Hematopoietic multipotent progenitor cell treated with erythropoietin and hydrocortisone succinate and interleukin-3 and kit ligand, for 15 days (in vitro differentiated cells): ENCODE measurements at places on chromosomes 3 and 15.
A peak's percentile ranks its signal among the peaks of the same experiment; 100 is the strongest.

- no peak for DNase-seq
Observed at GRCh38 chr3:23019596-23020300, 183.4 kb upstream of the UBE2E2 start.

GRCh38 chr3:151804267-151804666 lies 9.6 kb upstream of the AADAC start:
- DNase-seq, result no peak

- DNase-seq, result no peak
Observed at GRCh38 chr3:65950340-65951326, 88.1 kb downstream of the MAGI1 start.

GRCh38 chr15:28985316-28985645 lies 99.5 kb downstream of the APBA2 start:
- DNase-seq, result no peak

DNA sequence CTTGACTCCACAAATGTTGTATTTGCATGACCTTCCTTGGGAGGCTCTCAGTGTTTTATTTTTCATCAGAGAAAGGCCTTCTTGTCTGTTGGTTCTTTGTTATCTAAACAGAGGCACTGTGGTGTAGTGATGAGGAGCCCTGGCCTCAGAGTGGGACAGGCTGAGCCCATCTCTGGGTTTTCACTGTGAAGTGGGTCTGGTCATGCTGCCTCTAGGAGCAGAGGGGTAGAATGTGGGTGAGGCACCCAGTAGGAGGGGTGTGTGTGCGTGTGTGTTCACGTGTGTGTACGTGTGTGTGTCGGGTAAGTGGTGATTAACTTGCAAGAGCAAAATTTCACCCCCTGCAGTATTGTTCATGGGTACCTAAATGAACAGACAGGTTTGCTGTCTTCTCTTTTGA lies 14.4 kb downstream of the KLF13 start:
- no peak for DNase-seq

DNA sequence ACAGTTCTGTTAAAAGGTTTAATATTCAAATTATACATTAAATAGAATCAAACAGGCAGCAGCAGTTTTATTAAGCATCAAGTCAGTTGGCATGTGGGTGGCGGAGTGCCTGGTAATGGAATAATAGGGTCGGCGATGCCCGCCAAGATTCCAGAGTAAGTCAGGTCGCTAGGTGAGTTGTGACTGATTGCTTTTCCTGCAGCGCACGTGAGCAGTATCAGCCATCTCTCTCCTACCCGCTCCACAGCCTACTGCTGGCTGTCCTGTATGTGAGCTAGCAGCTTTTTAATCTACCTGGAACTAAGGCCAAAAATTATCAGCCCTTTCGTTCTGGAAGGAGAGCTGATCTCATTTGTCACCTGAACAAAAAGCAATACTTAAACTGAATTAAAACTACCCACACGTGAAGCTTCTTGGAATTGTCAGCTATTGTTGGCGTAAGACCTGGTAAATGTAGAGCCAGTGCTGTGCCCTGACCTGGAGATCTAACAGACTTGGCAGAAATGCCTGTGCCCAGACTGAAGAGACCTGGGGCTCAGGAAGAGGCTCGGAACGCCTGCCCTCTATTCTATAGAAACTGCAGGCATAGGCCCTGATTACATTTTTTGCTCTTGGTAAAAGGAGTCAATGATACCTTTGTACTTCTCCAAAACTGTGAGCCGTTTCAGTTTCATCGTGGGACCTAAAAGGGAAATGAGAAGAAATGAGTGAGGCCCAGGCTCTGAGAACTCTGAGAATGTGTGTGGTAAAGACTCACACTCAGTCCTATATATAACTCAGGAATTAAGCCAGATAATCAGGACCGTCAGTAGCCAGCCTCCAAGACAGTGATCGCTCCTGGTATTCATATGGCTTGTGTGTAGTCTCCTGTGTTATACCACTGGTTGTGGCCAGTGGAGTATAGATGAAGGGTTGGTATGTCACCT lies 21.9 kb downstream of the IDH3A start:
- DNase-seq, result no peak

DNA sequence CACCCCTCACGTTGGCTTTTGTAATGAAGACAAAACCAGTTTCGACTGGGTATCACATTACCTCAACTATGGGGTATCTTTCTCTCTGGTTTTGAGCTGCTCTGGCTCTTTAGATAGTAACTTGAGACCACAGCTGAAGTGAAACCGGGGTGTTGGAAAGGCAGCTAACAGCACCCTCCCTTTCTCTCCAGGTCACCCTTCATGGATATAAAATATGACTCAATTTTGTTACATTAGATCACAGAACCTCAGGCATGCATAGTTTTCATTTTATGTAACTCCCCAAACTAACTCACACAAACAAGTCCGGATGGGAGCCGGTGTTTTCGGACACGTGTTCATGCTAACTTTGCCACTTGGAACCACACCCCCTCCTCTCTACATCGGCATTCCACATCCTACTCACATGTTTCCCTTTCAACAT lies 90.7 kb downstream of the NR2F2 start:
- DNase-seq, result no peak

- no peak for DNase-seq
Observed at GRCh38 chr15:61598655-61599054, 369.6 kb upstream of the RORA start.

- no peak for DNase-seq
Observed at GRCh38 chr3:185770109-185770508, 54.7 kb downstream of the IGF2BP2 start.

DNA sequence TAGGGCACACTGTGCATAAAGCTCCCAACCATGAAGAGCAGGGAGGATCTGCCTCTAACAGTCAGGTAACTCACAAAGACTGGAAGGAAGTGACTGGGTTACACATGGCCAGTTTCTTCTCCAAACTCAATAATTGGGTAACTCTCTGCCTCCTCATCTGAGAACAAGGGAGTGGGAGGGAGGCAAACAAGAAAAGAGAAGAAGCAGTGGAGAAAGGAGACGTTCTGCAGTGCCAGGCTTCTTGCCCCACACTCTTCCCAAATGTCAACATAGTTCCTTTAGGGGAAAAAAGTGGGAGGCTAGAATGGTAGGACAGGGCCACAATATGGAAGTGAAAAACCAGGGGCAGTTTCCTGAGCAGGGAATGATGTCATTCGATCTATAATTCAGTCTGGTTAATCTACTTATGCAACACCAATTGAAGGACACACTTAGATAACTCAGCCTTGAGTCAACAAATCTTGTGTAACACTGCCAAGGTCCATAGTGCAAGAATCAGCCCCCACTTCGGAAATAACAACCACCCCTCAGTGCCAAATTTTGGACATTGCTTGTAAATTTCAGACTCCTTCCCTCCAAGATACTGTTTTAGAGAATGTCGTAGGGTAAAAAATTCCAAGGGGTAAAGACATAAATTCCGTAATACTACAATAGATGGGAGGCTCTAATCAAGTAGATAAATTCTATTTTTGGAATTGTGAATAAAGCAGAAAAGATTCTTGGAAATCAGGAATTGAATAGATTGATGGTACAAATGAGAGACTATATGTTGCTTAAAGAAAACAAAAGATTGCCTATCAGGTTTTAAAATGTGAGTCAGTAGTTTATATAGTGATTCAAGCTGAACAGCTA lies 143.0 kb downstream of the LPP start:
- no peak for DNase-seq

- peak; percentile 18 for DNase-seq
Observed at GRCh38 chr3:53346922-53347260, 452 bp downstream of the DCP1A start.

GRCh38 chr3:21944251-21944650 lies 193.2 kb upstream of the ZNF385D start:
- DNase-seq, result no peak
